SK-MEL-5 (cell line): ENCODE measurements at places on chromosomes 1 and 21. TPM values are rescaled to one million over a fixed set of nuclear protein-coding genes. Genes with fewer than 3 reads are reported as not detected.

- DNase-seq = no peak
Observed at GRCh38 chr1:218658899-218659298, 313.8 kb downstream of the TGFB2 start.

DNA sequence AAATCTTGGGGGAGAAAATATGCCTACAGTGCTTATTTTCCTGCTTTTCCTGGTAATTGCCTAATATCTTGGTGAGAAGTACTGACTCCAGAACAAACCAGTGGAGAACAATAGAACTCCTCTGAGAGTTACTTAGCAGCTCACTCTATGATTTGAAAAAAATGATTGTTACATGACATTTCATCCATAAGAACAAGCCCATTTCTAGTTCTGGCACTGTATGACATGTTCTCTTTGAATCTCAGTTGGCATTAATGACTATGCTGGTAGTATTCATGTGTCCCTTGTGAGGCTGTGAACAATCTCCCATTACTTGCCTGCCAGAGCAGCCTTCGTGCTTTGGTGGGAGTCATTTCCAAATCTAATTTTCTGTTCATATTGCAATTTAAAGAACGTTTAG, 58.0 kb downstream of the CLIC4 start:
- DNase-seq = peak; percentile 63

DNA sequence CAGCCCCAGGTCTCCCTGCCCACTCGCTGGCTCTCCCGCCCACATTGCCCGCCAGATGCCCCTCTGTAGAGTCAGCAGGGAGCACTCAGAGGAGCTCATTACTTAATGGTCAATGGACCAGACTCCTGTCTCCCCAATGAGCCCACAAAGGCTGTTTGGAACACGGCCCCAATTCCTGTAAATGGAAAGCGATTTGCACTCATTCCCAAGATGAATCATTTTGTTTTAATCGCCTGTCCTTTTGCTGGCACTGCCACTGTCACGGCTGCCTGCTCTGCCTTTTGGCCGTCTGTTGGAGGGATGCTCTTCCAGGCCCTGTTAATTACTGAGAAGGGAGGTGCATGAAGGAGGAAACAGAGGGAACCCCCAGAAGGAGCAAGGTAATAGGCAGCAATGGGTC, 44.8 kb upstream of the ATP2B4 start:
- no peak for DNase-seq

DNA sequence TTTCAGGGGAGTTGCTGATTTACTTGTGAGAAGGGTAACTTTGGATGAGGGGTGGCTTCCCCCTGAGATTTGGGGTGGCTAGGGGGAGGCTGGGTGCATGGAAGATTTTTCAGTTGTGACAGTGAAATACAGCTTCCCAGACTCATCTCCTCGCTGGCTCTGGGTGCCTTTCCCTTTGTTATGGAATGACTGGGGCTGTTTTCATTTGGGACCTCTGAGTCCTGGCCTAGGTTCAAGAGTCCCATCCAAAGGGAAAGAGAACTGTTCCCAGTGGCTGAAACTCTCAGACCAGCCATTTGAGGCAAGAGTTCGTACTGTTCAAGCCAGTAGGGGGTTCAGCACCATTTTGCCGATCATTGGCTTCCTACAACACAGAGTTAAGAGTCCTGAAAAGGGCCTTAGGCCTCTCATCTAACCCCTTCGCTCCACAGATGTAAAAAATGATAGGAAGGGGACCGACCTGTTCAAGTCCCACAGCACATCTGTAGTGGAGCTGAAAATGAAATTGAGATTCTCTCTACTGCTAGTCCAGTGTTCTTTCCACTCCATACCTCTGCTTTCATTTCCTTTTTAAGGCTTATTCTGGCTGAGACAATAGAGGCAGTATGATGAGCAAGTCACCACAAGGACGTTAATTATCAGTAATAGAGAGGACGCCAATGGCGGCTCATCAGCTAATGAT, 958 bp downstream of the DDR2 start:
- peak; percentile 53 for DNase-seq

DNA sequence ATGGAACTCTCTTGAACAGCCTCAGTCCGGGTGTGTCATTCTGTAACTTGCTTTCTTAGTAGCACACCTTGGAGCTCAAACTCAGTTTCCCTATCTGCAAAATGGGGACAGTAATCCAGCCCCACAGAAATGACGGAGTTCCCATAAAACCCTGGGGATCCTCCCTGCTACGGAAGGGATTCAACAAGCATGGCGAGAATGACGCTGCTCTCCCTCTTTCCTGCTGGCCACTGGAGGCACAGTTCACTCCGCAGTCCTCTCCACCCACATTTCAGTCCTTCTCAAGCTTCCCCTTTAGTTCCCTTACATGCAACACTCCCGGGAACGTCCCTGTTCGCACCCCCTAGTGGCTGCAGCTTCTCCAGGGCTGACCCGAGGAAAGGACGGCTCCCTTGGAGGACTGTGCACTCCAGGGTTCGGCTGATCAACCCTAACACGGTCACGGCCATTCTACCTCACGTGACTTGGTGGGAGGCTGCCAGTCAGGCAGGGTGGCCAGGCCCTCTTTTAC, 20.6 kb downstream of the RUNX3 start:
- DNase-seq = peak; percentile 79

KRTAP7-1 gene
- not detected in 2 replicates for total RNA-seq

KMO gene
- total RNA-seq = 0.08 and 0.40 TPM in 2 replicates

- peak; percentile 56 for DNase-seq
Observed at GRCh38 chr1:14334336-14335176, 263.9 kb upstream of the KAZN start.

EPS8L3 gene
- not detected in 2 replicates for total RNA-seq

- DNase-seq = no peak
Observed at GRCh38 chr1:182249201-182249676, 142.4 kb downstream of the GLUL start.

TINAGL1 gene
- total RNA-seq = 0.13 TPM in 1 of 2 replicates, not detected in the other

- no peak for DNase-seq
Observed at GRCh38 chr1:159827102-159827490, 423 bp downstream of the SLAMF8 start.

DNA sequence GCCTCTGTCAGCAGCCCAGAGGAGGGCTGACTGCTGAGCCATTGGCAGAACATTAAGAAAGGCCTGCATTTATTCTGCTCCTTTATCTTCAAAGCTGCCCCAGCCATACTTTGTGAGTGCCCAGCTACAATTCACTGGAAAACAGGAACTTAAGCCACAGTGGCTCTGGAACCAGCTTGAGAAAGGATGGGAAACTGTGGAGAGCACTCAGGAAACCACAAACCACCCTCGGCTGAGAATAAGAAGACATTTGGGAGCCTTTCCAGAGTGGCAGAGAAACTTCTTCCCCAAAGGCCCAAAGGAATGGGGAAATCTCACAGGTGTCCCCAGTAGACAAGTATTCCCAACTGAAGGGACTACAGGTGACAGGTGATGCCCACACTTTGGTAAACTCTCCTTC, 1.8 kb downstream of the LAMB3 start:
- DNase-seq = no peak

- peak; percentile 55 for DNase-seq
Observed at GRCh38 chr1:16048573-16049189, 5.1 kb downstream of the CLCNKB start.

- peak; percentile 51 for DNase-seq
Observed at GRCh38 chr1:13828454-13829151, 128.6 kb downstream of the PRDM2 start.

GRCh38 chr1:167922023-167922422, 8.1 kb upstream of the ADCY10 start:
- DNase-seq = no peak

DNA sequence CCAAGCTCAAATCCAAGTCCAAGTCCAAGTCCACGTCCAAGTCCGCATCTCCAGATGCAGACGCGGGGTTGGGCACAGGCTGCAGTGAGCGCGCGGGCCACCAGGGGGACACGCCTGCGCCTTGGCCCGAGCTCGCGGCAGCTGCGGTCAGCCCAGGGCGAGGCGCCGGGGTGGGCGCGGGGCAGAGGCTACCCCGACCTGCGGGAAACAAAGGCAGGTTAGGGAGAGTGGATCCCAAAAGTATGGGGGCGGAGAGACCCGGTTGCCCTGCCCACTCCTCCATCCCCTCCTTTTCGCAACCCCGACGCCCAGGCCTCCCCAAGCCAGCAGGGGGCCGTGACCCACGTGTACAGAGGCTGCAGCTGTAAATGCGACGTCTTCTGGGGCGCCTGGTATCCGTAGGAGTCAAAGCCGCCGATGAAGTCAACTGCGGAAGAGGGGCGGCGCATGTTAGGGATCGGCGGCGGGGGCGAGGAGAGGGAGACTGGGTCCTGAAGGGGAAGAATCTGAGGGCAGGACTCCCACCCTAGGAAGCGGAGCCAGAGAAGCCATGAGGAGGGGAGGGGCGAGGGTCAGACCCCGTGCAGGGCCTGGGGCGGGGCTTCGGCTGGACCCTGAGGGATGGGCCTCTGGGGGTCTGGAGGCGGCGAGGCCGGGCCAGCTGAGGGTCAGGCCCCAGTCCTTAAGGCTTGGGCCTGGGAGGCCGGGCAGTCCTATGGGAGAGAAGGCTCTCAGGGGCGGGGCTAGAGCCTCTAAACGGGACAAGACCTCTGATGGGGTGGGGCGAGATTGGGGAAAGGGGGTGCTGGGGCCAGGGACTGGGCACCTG, 58.0 kb downstream of the NKAIN1 start:
- peak; percentile 54 for DNase-seq

CYB5RL gene
- total RNA-seq = 4.5 and 5.0 TPM in 2 replicates

DNA sequence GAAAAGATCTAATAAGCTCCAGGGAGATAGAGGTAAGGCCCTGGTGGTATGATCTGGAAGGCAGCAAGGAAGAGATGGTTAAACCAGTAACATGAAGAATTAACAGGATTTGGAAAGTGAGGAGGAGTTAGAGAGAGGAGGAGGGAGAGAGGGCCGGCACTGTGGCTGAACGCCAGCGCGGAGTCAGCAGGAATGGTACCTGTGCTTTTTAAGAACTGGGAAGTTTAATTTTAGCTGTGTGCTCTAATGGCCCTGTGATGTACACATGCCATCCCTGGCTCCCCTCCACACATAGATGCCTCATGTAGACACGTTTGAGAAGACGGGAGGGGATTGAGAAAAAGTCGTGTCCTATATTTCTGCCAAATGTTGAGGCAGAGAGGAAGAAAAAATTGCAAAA, 13.8 kb upstream of the AVPR1B start:
- no peak for DNase-seq

KRTAP10-11 gene
- total RNA-seq = not detected in 2 replicates

DNA sequence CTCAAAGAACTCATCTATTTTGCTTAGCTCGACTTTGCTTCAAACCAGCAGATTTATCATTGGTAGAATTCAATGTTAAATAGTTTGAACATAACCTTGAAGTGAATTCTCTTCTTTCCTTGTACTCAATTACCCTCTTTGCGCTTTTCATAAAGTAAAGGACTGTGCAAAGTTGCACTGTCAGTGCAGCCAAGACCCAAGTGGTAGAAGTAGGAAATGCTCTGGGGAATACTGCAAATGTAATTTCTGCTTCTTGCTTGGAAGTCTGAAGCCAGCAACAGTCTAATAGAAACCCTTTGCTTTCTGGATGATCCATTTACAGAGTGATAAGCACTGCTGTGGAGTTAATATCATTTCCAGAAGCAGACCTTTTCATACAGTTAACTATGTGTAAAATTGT, 936.7 kb upstream of the TMPRSS15 start:
- no peak for DNase-seq
